ENCODE measurements at places on chromosomes 16 and 17.

GRCh38 chr17:17819561-17819995 lies 17.2 kb downstream of the SREBF1 start:
- no peaks in the 10 kb centered on the region for H3K27me3 ChIP-seq
- H3K4me3 ChIP-seq = no peak overlapping the region
- peak; percentile 81 for DNase-seq

GRCh38 chr16:85461022-85461813 lies 151.9 kb upstream of the GSE1 start:
- H3K4me1 ChIP-seq = peaks cover 20% of the 10 kb centered on the region
- no peak for DNase-seq
- H3K27me3 ChIP-seq = no peaks in the 10 kb centered on the region
- H3K27ac ChIP-seq = peak overlapping the region; percentile 43

DNA sequence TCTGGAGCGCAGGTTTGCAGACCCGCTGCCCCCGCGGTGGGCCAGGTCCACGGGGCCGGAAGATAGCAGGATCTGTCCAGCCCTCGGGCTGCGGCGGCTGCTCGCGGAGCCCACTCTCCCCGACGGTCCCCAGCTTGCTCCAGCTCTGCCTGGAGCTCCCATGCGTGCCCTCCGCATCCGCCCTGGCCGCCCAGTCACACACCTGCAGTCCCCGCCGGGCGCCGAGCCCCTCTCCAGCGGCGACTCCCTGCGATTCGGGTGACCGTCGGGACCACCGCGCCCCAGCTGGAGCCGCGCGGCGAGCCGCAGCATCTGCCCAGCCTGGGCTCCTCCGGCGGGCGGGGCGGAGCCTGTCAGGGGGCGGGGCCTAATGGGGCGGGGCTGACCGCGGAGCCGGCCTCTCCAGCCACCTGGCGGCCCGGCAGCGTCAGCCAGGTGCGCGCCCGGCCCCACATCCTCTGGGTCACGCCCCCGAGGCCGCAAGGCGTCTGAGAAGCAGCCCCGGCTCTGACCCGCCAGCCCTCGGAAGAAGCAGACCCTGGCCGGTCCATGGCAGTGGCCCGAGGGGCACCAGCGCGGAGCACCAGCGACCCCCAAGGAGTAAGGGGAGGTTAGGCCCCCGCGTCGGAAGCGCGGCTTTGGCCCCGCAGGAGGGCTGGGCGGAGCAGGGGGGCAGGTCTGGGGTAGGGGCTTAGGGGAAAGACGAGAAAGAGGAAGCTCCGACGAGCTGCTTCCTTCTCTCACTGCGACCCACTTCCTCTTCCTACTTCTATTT lies at the start of gene PIK3R5:
PIK3R5 (minus strand) TSS at position 314 of the 775 bp plus-strand sequence. CDS start 54,213 bp downstream, outside the sequence.
- DNase-seq = no peak
- H3K36me3 ChIP-seq = no peaks in the 10 kb centered on the region
- H3K4me3 ChIP-seq = peak within 1 kb of the TSS; percentile 56
- peaks cover 28% of the 10 kb centered on the region for H3K27me3 ChIP-seq
- H3K27ac ChIP-seq = peak within 1 kb of the TSS; percentile 43

GRCh38 chr17:73645050-73645871 lies 1.0 kb upstream of the SDK2 start:
- no peak for DNase-seq
- no peaks in the 10 kb centered on the region for H3K27me3 ChIP-seq
- H3K27ac ChIP-seq = peak overlapping the region; percentile 55
- H3K4me1 ChIP-seq = peaks cover 12% of the 10 kb centered on the region

DNA sequence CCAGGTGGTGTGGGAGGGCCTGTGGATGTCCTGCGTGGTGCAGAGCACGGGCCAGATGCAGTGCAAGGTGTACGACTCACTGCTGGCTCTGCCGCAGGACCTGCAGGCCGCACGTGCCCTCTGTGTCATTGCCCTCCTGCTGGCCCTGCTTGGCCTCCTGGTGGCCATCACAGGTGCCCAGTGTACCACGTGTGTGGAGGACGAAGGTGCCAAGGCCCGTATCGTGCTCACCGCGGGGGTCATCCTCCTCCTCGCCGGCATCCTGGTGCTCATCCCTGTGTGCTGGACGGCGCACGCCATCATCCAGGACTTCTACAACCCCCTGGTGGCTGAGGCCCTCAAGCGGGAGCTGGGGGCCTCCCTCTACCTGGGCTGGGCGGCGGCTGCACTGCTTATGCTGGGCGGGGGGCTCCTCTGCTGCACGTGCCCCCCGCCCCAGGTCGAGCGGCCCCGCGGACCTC lies 798 bp downstream of the CLDN9 start:
- H3K27ac ChIP-seq = no peak overlapping the region
- H3K4me3 ChIP-seq = no peak overlapping the region
- peaks cover 3% of the 10 kb centered on the region for H3K27me3 ChIP-seq

DNA sequence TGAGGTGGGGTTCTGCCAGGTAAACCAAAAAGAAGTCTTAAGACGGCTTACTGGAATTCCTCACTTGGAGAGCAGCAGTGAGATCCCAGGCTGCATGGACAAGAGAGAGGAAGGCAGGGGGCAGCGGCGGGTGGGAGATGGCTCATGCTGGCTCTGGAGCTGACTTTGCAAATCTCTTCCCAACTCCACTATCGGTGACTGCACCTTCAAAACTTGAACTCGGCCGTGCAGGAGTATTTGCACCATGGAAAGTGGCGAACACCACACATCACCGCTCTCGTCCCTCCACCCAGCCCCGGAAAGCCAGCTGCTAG lies 16.7 kb downstream of the CA5A start:
- no peaks in the 10 kb centered on the region for H3K36me3 ChIP-seq
- no peaks in the 10 kb centered on the region for H3K4me1 ChIP-seq
- no peak for DNase-seq
- no peaks in the 10 kb centered on the region for H3K27me3 ChIP-seq
- no peak overlapping the region for H3K27ac ChIP-seq

GRCh38 chr17:79612468-79613194 lies 1.8 kb upstream of the RBFOX3 start:
- no peaks in the 10 kb centered on the region for H3K4me1 ChIP-seq
- peaks cover 90% of the 10 kb centered on the region for H3K27me3 ChIP-seq
- DNase-seq = no peak
- no peak overlapping the region for H3K27ac ChIP-seq
- H3K36me3 ChIP-seq = no peaks in the 10 kb centered on the region

- no peak for DNase-seq
- no peaks in the 10 kb centered on the region for H3K4me1 ChIP-seq
- no peaks in the 10 kb centered on the region for H3K36me3 ChIP-seq
- H3K27me3 ChIP-seq = no peaks in the 10 kb centered on the region
- H3K27ac ChIP-seq = peak overlapping the region; percentile 22
Observed at GRCh38 chr17:20074001-20074400, 64.8 kb downstream of the SPECC1 start.

GRCh38 chr17:39769974-39770587 lies 32.3 kb downstream of the GRB7 start:
- no peaks in the 10 kb centered on the region for H3K27me3 ChIP-seq
- no peak overlapping the region for H3K4me3 ChIP-seq

GRCh38 chr16:87323727-87324410 lies 6.7 kb upstream of the C16orf95 start:
- no peak overlapping the region for H3K4me3 ChIP-seq
- no peaks in the 10 kb centered on the region for H3K36me3 ChIP-seq
- DNase-seq = no peak
- no peak overlapping the region for H3K27ac ChIP-seq
- no peaks in the 10 kb centered on the region for H3K27me3 ChIP-seq
- H3K4me1 ChIP-seq = no peaks in the 10 kb centered on the region

DNA sequence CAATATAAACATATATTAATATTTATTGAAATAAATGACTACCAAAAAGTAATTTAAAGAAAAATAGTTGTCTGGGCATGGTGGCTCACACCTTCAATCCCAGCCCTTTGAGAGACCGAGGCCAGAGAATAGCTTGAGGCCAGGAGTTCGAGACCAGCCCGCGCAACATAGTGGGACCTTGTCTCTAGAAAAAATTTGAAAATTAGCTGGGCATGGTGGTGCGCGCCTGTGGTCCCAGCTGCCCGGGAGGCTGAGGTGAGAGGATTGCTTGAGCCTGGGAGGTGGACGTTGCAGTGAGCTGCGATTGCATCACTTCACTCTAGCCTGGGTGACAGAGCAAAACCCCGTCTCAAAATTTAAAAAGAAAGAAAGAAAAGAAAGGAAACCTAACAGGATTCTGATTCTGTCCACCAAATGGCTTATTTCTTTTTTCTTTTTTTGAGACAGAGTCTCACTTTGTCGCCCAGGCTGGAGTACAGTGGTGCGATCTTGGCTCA lies 3.4 kb upstream of the BPTF start:
- H3K4me1 ChIP-seq = no peaks in the 10 kb centered on the region
- no peak overlapping the region for H3K27ac ChIP-seq
- H3K27me3 ChIP-seq = no peaks in the 10 kb centered on the region
- H3K4me3 ChIP-seq = no peak overlapping the region

DNA sequence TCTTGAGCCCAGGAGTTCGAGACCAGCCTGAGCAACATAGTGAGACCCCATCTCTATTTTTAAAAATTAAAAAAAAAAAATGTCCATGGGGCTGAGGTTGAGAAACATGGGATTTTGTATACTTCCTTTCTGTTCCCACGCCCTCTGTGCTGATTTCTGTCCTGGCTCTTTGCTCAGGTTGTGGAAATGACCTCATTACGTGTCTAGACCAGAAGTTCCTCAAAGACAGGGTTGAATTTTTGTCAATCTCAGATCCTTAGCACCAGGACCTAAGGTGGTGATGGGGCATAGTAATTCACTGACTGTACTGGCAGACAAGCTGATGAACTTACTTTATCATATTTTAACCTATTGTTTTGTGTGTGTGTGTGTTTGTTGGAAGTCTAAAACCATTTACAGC lies 11.2 kb upstream of the HNF1B start:
- no peak overlapping the region for H3K4me3 ChIP-seq
- H3K27ac ChIP-seq = no peak overlapping the region
- no peaks in the 10 kb centered on the region for H3K4me1 ChIP-seq
